ENCODE measurements at places on chromosomes 4 and X.
A peak's percentile ranks its signal among the peaks of the same experiment; 100 is the strongest.

DNA sequence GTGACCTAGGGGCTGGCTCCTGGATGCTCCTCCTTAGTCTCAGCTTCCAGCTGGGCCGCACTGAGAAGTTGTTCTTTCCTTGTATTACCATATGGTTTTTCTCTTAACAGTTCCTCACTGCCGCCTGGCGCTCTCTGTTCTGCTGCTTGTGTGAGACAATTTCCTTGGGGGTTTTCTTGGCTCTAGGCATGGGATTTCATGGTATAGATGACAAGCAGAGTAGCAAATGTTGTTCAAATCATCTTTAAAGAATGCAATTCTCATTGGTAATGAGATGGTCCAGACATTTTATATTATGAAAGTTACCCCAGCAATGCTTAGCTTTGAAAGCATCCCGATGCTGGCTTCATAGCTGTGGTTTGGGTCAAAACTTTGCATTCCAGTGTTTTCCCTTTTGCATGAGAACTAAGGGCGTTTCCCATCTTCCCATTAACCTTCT is 37.6 kb downstream of the SEPTIN11 start:
- DNase-seq = no peak

- peak; percentile 2 for DNase-seq
These were observed 144.9 kb downstream of the POLA1 start for GRCh38 chrX:24838629-24839028.

DNA sequence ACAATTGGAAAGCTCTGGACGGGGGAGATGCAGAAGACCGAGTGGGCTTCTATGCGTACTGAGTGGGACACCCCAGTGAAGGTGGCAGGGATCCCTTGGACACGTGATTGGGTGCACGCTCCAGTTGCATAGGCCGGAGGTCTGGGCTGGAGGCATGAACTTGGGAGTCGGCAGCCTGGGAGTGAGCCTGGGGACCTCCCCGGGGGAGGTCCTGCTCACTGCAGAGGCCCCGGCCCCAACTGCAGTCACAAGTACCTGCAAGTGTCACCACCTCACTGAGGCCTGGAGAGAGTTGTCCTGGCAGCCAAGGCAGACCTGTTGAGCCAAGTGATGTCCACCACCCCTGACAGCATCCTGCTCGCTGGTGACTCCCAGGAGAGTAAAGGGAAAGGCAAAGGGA is 49.3 kb upstream of the HMX1 start:
- no peak for DNase-seq

DNA sequence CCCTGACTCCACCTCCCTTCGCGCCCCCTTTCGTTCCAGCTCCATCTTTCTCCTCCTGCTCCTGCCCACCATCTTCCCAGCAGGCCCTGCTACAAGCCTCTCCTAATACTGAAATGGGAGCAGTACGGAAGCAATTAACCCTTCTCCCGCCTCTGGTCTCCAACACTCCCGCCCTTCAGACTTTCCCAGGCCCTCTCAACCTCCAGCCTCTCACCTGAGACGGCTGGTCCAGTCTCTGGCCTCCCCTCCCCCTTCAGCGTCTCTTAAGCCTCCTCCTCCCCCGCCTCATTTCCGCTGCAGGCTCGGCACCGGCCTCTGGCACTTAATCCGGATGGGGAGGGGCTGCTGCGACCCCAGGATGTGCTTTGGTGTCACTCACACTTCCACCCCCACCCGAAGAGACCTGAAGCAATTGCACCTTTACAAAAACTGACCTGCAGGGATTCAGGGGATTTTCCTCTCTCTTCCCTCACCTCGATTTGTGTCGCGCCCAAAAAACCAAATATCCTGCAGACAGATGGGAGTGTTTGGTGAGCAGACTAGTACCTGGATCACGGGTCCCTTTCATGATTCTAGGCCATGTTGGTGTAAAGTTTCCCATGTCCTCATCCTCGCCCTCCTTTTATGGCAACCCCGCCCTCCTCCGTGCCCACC is 657 bp downstream of the TCEAL8 start:
- peak; percentile 51 for DNase-seq

DNA sequence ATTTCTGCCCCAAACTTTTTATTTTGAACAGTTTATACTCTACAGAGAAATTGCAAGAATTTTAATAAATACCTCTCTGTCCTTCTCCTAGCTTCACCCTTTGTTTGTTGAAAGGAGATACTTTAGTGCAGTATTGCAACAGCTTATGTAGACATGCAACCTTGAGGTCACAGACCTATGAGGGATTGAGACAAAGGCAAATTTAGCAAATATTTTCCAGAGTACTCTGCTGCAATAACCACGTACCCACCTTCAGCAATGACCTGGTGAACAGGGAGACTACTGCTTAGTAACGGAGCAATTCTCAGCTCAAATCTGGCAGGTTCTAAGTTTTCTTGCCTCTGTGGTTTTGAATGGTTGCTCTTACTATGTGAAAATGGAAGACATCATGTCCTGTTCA is 13.2 kb downstream of the FGA start:
- no peak for DNase-seq

DNA sequence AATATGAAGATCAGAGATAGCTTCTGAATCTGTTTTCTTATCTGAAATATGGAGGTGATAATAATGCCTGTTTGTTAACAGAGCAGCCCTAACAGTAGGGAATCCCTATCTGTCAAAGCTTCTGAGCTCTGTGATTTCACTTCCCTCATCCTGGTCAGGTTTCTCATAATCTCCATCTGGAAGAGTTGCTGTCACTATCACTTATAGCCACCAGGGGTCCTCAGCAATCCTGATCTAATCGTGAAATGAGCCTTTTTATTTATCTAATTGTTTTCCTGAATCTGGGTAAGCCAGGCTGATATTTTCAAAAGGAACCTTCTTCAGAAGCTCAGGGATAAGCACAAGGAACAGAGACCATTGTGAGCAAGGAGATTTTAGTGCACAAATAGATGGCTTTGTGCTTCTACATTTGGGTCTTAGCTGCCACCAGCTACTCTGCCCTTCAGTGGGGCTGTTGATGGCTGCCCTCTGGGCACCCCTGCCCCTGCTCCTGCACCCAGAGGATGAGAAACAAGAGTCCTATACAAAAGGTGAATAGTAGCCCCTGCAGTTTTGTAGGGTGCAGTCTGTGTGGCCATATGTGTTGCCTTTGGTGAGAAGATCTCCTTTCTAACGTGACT is 196.4 kb upstream of the RADX start:
- peak; percentile 42 for DNase-seq

DNA sequence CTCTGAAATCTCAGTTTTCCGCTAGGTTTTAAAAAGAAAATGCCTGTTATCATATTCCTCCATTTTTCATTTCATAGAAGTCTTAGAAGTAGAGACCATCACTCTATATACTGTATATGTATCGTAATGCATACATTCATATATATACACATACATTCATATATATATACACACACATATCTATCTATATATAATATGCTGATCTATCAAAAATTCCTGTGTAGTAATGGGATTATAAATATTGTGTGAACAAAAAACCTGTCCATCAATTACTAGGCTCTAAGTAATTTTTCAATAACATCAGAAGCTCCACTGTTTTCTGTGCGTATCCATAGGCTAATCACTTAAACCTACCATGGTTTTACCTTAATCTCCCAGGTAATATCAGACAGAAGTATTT is 150.2 kb downstream of the DCHS2 start:
- no peak for DNase-seq
